ENCODE measurements at places on chromosomes 11 and 22.
A peak's percentile ranks its signal among the peaks of the same experiment; 100 is the strongest.

GRCh38 chr11:94507485-94507884, 4.8 kb upstream of the C11orf97 start:
- DNase-seq, result no peak

- no peak for DNase-seq
These were observed 29.9 kb upstream of the LRRC32 start for GRCh38 chr11:76700177-76701100.

DNA sequence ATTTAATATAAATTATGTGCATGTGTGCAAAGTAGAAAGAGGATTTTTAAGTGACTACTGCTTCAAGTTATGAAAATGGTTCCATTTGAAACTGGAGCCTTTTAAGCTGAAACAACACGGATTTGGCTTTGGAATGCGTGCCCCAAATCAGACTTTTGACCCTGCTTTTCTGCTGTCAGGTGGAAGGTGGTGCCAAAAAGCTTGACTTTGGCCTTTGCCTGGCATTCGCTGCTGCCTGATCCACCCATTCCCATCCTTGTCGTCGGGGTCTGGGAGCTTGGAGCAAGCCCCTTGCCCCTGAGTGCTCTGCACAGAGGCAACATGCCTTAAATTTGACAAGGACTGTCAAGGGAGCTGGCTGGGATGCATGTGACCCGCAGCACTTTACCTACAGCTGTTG, 335.3 kb upstream of the SYN3 start:
- no peak for DNase-seq

DNA sequence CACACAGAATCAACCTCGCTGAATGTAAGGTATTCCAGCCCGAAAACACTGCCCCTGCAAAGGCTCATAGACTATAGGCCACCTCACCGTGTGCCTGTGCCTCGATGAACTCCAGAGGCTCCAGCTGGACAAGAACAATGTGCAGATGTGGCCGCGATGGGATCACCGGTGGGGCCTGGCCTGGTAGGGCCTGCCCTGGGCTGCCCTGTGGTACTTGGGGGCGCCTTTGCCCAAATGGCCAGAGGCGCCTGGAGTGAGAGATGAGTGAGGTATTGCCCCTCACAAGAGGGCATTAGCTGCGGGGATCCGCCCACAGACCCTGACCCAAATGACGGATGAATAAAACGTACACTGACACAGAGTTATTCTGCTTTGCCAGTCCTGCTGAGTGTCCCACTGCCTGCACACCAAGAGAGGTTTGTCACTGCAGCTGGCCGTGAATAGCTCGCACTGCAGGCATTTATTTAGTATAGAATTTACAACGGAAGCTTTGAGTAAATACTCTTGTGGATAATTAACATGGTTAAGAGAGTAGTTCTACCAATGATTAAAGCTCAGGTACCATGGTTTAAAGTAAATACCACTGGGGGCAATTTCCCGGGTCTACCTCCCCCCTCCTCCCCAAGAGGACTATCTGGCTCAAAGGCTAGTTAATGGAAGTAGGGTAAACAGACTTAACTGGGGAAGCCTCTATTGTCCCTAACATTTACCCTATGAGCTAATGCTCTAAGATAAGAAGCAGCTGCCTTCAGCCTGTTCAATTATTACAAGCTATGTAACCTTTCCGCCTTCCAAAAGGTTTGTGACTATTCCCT, 101.1 kb upstream of the IGLL5 start:
- DNase-seq, result no peak

DNA sequence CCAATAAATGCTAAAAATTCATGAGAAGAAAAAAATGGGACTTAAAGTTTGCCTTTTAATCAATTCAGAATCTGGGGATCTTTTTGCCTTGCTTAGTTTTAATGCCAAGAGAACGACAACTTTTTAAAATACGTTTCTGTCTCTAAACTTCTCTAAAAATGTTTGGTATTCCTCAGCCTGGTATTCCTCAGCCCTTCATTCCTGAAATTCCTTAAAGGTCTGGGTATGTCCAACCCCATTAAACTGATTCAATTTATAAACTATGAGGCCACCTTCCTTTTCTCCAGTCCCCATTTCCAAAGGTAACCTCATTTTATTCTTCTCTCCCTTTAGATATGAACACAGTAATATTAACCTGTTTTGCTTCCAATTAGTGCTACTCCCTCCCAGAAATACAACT, 16.6 kb downstream of the POLA2 start:
- DNase-seq, result no peak

DNA sequence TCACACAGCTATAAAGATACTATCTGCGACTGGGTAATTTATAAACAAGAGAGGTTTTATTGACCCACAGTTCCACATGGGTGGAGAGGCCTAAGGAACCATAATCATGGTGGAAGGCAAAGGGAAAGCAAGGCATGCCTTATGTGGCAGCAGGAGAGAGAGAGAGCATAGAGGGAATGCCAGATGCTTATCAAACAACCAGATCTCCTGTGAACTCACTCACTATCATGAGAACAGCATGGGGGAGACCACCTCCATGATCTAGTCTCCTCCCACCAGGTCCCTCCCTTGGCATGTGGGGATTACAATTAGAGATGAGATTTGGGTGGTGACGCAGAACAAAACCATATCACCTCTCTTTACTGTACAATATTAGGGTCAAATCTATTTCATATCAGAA, 1101.6 kb upstream of the RAG2 start:
- DNase-seq, result no peak

DNA sequence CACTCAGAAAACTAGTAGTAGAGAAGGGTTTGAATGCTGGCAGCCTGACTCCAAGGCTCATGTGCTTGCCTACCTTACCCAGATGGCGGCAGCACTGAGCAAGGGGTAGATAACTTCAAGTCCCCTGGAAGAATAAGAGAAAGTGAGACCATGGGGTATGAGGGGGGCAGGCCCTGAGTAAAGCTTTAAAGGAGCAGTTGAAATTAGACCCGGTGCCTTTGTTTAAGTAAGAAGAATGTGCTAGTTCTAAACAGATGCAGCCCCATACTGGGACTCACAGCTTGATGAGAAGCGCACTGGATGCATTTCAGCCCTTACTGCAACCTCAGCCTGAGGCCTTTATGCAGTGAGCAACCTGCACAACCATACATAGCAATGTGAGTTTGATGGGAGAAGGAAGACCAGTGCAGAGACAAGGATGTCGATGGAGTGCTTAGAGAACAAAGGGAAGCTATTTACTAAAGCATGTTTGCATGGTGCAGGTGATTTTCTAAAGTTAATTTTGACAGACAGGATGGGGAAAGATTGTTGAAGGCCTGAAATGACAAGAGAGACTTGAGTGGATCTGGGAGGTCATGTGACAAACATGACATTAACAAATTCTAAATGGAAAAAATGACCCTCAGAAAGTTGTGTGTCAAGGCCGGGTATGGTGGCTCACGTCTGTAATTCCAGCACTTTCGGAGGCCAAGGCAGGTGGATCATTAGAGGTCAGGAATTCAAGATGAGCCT, 27.1 kb upstream of the TMA7B start:
- DNase-seq, result no peak

- DNase-seq, result no peak
These were observed 255.0 kb upstream of the TBCEL start for GRCh38 chr11:120768949-120769348.

DNA sequence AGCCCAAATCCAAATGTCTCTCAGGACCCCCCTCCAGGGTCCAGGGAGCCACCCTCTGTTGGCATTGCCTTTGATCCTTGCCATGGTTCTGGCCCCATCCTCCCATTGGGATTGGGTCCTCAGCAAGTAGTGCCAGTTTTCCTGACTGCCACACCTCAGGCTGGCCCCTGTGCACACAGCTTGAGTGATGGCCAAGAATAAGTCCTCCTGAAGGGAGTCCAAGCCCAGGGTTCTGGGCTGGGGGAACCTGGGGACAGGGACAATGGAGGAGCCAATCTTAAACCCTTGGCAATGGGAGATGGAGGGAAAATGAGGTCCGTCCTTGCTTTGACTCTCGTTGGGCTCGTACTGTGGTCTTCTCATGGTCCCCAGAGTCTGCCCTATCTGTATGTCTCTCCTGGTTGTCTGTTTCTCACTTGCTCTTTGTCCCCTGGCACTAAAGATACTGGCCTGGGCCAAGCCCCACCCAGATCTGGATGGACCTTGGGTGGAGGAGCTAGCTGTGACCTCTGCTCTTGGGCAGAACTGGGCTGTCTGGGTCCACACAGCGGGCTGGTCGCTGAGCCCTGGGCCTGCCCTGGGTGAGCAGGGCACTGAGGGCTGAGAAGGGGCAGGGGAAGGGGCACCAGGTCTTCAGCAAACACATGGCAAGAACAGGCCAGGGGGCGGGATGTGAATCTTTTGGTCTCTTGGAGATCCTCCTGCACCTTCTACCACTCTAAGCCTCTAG, 2.9 kb downstream of the SOX10 start:
- DNase-seq, result no peak

- peak; percentile 41 for DNase-seq
These were observed 32.6 kb downstream of the RCOR2 start for GRCh38 chr11:63884196-63884932.

DNA sequence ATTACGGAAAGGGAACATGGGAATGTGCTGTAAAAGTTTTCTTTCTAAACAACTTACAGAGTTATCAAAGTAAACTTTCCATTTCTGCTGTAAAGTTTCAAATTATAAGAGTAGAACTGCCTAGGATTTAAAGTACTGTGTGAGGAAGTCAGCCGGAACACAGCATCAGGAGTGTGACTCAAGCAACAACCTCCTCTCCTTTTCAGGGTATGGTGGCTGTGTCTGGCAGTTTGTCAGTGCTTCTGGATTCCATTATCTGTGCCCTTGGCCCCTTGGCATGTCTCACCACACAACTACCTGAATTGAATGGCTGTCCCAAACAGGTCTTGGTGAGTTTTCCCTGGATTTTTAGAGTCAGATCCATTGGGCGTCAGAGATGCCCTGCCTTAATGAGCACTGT, 6.9 kb upstream of the TOM1 start:
- no peak for DNase-seq

- no peak for DNase-seq
These were observed 11.7 kb upstream of the IL2RB start for GRCh38 chr22:37161443-37161842.

- DNase-seq, result no peak
These were observed 303.0 kb downstream of the CADM1 start for GRCh38 chr11:115201111-115201792.

DNA sequence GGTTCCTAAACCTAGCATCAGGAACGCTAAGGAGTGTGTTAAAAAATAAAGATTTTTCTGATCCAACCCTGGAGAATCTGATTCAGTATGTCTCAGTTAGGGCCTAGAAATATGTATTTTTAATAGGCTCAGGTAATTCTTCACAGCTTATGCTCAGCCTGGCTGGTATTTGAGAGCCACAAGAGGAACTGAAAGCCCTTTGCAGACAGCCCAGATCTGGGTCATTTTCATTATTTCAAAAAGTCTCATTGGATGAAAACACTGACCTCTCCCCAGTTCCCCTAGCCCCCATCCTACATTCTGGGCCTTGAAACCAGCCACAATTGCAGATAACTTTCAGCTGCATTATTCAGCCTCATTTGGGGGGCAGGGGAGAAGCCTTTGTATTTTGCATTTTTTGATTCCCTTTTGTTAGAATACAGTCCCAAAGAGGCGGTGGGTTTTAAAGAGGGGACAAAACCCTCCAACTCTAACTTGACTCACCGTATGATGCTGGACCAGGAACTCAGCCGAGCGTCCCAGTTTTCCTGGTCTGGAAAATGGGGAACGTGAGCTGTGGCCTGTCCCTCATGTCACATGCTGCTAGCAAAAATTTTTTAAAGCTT, 66.0 kb upstream of the LARGE1 start:
- DNase-seq, result no peak

GRCh38 chr11:63490551-63491239, at the start of gene PLAAT5:
TSS of gene PLAAT5 (minus strand) at chr11:63491167. CDS start at chr11:63491034, 133 bp downstream.
- no peak for DNase-seq

GRCh38 chr11:13207665-13208594, 69.7 kb upstream of the BMAL1 start:
- no peak for DNase-seq

- no peak for DNase-seq
These were observed 56.0 kb upstream of the LINC01488 start for GRCh38 chr11:69425444-69425843.

- DNase-seq, result no peak
These were observed 62.2 kb downstream of the MORC2 start for GRCh38 chr22:30906411-30906810.

- DNase-seq, result no peak
These were observed 29.6 kb downstream of the IRAG1 start for GRCh38 chr11:10663990-10664389.

DNA sequence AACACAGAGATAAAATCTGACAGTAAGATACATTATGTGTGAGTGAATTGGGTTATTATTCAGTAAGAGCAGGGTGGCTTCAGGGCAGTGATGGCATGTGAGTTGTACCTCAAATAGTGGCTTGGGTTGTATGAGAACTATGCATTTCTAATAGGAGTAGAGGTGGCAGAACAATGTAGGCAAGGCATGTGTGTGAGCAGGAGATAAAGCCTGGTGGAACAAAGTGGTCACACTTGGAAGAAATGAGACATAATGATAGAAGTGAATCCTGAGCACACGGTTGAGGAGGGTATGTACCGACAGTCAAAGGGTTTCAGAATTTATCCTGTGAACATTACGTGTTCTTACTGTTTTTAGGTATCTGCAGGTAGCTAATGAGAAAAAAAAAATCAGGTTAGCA, 159.3 kb downstream of the CASP12 start:
- no peak for DNase-seq

- no peak for DNase-seq
These were observed 33.1 kb downstream of the TPBGL start for GRCh38 chr11:75273411-75274391.

GRCh38 chr11:48017831-48018527, 37.6 kb downstream of the PTPRJ start:
- no peak for DNase-seq

DNA sequence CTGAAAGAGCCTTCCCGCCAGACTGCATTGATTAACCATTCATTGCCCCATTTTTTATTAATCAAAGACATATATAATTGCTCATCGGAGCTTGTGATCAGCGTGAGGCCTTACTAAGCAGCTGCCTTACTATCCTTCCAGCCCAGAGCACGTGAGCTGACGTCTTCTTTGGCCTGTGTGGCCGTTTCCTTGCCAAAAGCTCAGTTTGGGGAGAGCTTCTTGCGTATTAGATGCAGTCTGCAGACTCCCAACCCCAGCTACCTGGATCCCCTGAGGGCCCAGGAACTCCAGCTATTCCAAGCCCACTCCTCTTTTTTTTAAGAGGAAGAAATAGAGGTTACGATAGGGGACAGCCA, 784 bp upstream of the SLC43A3 start:
- DNase-seq, result no peak

GRCh38 chr11:11973866-11974265, 34.6 kb downstream of the DKK3 start:
- DNase-seq, result no peak

- DNase-seq, result no peak
These were observed 278.5 kb upstream of the CCDC179 start for GRCh38 chr11:23138761-23139160.

DNA sequence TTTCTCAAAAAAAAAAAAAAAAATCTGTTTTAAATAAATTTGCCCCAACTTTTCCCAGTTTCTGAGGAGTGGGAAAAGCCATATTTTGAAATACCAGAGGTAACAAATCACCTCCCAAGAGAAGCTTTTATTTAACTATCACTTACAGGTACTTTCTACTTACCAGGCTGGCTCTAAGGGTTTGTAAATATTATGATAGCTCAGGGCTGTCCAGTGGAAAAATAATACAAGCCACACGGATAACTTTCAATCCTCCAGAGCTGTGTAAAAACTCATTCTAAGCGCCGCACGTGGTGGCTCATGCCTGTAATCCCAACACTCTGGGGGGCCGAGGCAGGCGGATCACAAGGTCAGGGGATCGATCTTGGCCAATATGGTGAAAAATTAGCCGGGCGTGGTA, 5.6 kb upstream of the SEC14L4 start:
- DNase-seq, result no peak

Measured in LNCaP clone FGC (cell line).